Occipital lobe (tissue), 3 donors: ENCODE measurements at places on chromosomes 12 and 14. TPM values are rescaled to one million over a fixed set of nuclear protein-coding genes. Genes with fewer than 3 reads are reported as not detected.

DNA sequence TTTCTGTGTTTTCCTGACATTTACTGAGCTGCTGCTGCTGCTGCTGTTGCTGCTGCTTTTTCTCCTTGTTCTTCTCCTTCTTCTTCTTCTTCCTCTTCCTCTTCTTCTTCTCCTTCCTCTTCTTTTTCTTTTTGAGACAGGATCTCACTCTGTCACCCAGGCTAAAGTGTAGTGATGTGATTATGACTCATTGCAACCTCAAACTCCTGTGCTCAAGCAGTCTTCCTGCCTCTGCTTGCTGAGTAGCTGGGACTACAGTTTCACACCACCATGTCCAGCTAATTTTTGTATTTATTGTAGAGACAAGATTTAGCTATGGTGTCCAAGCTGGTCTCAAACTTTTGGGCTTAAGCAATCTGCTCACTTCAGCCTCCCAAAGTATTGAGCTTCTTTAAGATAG, 95.8 kb downstream of the TMTC3 start:
- DNase-seq, result no peak

GRCh38 chr14:65444230-65444629, 31.7 kb downstream of the FUT8 start:
- DNase-seq, result no peak

GRCh38 chr14:52051251-52051650, 17.6 kb downstream of the NID2 start:
- DNase-seq, result no peak

- DNase-seq, result no peak
Measured at GRCh38 chr14:83712418-83713129, 1817.4 kb upstream of the FLRT2 start.

Gene TMEM63C
- 10.8 TPM for total RNA-seq
